ENCODE measurements at places on chromosomes 1 and 21.

DNA sequence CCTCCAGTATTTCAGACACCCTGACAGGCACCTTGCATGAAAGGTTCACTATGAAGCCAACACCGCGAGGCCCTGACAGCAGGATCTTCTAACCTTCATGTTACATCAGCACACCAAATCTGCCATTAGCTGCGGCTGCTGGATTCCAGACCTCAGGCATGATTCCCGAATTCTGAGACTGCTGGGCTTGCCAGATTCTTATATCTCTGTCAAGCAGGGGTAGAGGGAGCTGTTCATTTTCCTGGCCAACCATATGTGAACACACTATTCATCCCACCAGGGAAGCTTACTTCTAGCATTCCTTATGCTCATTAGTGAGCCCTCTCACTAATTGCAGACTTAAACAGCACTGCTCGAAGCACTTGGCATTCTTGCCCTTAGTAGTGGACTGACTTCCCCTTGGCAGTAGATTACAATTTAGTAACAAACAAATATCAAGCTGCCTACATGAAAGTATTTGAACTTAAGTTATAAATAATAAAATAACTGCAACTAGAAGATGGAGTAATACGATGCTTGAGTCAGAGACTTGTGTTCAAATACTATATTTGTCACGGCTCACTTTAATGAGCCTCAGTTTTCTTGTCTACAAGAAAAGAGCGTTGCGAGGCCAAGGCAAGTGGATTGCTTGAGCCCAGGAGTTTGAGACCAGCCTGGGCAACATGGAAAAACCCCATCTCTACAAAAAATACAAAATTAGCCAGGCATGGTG lies 43.3 kb downstream of the NID1 start:
- DNase-seq = no peak

DNA sequence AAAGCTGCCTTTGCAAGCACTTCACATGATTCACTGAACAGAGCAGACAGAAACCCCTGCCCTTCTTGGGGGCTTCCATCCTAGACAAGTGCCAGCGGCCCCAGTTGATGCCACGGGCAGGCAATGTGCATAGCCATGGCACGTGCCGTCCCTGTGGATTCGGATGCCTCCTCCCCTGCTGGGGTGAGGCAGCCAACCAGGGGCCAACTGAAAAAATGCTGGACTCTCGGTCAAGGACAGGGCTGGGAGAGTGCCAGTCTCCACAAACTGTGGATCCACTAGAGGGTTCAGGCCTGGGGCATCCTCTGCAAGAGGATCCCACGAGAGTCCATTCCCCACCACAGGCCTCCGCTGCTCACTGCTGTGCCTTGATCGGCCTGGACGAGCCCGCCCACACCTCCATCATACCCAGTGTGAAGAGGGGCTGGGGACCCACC lies 3.8 kb downstream of the JMJD4 start:
- DNase-seq = no peak

- no peak for DNase-seq
Observed at GRCh38 chr1:34864759-34865158, 5.2 kb upstream of the SMIM12 start.

DNA sequence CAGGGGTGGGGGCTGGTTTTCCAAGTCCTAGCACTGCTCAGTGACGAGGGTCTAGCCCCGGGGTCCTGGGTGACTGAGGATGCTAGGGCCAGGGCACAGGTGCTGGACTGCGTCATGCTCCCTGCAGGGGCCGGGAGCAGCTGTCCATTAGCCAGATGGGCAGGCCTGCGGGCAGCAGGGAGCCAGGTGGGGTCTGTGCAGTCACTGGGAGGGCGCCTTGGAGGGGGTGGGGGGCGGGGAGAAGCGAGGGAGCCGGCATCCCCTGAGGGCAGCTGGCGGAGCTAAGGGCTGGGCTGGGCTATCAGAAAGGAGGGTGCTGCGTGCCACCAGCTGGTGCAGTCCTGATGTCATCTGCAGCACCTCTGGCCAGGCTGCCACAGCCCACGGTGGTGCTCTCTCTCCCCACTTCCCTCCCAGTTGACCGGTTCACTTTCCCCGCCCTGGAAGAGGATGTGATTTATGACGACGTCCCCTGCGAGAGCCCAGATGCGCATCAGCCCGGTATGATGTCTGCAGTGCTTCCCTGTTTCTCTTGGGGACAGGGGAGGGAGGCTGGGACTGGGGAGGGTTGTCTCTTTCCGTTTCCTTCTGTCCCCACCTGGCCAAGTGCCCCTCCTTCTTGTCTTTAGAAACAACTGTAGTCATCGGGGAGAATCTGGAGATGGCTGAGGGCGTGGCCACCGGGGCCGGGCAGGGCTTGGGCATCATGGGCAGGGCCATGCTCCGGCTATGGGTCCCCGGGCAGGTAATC lies 63.8 kb downstream of the ARHGEF10L start:
- no peak for DNase-seq

- peak; percentile 73 for DNase-seq
Observed at GRCh38 chr1:183807549-183808168, 2.7 kb downstream of the RGL1 start.

DNA sequence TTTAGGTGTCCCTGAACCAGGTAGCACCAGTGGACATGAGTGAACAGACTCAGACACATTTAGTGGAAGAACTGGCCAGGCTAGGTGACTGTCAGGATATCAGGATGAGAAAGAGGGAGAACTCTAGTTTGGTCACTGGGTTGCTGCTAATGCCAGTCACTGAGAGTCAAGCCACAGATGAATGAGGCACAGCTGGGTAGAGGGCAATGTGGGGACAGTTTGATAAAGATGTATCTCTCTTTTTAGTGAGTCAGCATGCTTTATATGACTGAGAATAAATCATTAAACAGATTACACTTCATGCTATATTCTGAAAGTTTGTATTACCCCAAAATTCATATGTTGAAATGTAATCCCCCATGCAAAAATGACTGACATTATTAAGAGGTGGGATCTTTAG lies 87.1 kb downstream of the SELENOF start:
- no peak for DNase-seq

GRCh38 chr1:165675794-165676193 lies 22.6 kb downstream of the ALDH9A1 start:
- DNase-seq = no peak

GRCh38 chr1:54887665-54888071 lies 673 bp upstream of the DHCR24 start:
- DNase-seq = no peak

DNA sequence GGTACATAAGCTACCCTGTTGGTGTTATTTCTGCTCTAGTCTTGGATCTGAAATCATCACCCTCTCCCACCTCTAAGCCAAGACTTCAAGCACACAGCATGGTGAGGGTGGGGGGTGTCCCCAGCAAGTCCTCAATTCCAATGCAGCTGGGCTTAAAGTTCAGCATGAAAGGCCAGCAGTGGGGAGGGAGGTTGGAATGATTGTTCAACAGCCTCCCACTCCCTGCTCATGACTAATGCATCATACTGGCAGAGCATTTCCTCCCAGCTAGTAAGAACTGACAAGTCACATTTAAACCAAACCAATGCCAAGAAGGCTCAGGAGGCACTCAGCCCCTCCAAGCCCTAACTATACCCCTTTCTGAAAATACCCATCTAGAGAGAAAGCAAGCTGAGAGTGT lies 50.1 kb downstream of the TIAM1 start:
- DNase-seq = no peak

- no peak for DNase-seq
Observed at GRCh38 chr1:192225703-192226102, 67.4 kb downstream of the RGS18 start.

- DNase-seq = no peak
Observed at GRCh38 chr1:19205845-19206244, 4.2 kb downstream of the UBR4 start.

DNA sequence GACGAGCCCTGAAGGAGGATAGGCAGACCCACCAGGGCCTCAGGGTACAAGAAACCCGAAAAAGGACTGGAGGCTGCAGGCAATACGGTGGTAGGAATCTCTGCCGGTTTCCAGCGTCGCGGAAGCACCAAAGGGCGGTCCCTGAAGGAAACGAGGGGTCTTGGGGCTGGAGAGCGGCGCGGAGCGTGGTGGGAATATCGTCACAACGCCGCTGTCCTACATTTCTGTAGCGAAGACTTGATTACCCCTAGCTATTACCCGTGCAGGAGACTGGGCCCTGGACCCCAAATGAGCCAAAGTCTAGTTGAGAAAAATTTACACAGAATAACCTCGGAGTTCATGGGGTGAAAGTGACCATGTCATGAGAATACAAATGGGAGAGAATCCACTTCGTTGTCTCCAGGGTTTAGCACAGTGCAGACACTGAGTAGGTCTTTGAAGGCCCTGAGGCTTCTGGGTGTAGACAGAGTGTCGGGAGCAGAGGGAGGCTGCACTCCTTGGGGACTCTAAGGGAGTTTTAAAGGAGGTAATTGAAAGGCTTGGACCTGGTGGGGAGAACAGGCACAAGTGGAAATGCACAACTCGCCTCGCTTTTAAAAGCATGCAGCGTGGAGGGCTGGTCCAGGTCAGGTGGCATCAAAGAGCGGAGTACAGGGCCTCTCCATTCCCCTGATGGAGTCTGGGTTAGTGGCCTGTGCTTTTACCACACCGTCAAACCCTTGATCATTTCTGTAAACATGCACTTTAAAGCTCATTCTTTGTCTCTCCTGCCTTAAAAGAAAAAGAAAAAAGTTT lies 1.5 kb downstream of the ATP1A1 start:
- DNase-seq = no peak

DNA sequence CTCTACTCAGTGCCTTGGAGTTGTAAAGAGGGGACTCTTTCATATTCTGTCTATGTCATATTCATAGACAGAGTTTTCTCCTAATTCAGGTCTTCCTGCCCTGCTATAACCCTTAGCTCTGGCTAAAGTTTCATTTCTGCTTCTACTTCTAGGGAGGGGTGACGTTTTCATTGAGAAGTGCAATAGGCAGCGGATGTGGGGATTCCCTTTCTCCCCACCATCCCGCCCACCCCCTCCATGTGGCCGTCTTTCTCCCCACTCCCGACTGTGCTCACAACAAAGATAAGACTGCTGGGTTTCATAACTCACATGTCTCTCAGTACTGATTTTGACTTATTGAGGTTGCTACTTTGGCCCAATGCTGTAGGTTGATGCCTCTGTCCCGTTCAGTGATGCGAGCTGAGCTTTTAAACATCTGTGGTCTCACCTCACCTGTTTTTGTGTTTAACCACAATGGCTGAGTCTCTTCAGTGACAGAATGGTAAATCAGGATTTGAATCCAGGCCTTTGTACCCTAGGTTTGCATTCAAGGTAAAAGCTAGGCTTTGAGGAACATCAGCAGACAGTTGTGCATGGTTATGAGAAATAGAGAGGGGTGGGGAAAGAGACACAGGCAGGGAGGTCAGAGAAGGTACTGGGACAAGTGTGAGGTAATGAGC lies 7.8 kb upstream of the KIF14 start:
- DNase-seq = peak; percentile 77

- DNase-seq = no peak
Observed at GRCh38 chr1:207032528-207033017, at the start of gene C1orf116. Gene C1orf116 (minus strand): TSS chr1:207032756. CDS start chr1:207027598, 5,158 bp downstream.

DNA sequence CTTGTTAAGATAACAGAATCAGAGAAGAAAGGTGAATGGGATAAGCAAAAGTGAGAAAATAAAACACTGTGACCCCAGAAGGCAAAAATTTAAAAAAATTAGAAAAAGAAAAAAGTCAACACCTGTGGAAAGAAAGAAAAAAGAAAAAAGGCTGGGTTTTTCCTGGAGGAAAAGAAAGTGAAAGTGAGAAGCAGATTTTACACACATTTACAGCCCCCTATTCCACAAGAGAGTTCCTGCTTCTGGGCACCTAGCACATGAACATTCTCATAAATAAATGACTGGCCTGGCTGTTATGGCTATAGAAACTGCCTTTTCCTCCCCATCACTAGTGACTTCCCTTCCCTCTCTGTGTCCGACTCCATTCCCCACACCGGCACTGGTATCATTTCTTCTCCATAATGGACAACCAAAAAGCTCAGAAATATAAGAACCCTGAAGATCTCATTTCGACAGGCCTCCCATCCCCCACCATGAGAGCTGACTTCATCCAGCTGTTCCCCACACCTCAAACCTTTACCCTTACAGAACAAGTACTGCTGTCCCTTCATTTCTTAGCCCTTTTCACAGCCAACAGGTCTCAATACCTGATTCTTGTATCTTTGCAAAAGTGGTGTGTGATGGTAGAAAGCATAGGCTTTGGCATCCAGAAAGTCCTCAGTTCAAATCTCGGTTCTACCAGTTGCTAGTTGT lies 12.6 kb downstream of the MTF1 start:
- DNase-seq = no peak

DNA sequence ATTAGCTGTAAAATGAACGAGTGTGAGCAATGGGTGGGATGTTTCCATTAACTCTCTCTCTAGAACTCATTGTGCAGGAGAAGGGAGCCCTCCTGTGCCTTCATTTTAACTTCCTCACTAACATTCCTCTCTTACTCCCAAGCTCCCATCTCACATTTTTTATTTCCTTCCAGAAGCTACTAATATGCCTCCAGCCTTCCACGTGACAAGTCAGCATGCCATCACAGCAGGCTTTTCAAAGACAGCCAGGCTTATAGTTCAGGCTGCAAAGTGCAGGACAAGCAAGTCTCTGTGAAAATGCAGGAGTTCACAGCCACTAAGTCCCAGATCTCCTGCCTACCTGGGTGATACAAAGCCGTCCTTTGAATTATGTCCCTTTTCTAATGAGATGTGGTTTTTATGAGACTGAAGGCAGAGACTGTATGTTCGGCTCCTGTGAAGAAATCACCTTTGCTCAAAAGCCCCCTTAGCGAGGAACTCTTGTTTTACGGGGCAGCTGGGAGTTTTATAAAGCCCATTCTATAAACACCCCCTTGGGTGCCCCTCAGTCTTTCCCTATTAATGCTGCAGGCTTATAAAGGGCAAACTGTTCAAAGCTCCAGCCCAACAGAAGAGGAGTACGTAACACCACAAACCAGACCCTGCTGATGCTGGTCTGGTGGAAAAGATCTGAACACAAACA lies 14.8 kb upstream of the ANGPTL7 start:
- DNase-seq = no peak

DNA sequence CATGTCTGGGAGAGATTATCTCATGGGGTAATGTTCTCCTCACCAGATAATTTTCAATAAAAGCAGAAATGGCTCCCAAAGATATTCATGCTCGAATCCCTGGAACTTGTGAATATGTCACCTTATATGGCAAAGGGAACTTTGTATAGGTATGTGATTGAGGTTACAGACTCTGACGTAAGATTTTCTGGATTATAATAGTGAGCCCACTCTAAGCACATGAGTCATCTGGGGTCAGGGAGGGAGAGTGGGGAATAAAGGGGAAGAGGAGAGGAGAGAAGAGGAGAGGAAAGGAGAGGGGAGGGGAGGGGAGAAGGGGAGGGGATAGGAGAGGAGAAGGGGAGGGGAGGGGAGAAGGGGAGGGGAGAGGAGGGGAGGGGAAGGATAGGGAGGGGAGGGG lies 1193.9 kb downstream of the PLA2G4A start:
- no peak for DNase-seq

- no peak for DNase-seq
Observed at GRCh38 chr1:57489358-57490036, 65.6 kb upstream of the DAB1 start.
